EL (cell line): ENCODE measurements at places on chromosomes 5 and 9.
A peak's percentile ranks its signal among the peaks of the same experiment; 100 is the strongest.

DNA sequence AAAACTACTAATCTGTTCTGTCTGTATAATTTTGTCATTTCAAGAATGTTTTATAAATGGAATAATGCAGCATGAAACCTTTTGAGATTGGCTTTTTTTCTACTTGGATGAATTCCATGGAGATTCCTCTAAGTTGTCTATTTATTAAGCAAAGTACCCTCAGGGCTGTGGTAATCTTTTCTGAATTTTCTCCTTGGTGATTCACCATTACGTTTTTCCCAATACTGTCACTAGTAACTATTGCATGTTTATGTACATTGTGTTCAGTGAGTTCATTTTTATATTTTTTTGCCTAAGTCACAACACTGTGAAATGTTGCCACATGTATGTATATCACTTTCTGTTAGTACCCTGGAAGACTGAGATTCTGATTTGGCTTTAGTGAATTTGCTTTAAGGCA, 177.0 kb upstream of the GRIN3A start:
- DNase-seq: no peak

DNA sequence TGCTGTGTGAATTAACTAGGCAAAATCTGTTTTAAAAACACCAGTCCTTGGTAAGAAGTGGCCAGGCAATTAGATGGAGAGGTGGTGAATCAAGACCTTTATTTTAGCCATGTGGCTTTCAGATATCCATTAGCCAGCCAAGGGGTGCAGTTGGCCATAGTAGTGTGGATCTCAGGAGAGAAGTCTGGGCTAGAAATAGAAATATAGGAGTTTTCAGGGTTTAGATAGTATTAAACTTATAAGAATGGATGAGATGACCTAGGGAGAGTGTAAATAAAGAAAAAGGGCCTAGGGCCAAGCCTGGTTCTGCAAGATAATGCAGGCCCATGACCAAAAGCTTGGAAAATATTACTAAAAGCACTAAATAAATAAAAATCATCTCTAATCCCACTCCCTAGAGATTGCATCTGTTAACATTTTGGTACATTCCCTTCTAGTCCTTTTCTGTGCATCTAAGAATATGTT, 40.3 kb upstream of the KIF2A start:
- no peak for DNase-seq

GRCh38 chr5:83718195-83718825, 2.3 kb downstream of the HAPLN1 start:
- DNase-seq: peak; percentile 54

DNA sequence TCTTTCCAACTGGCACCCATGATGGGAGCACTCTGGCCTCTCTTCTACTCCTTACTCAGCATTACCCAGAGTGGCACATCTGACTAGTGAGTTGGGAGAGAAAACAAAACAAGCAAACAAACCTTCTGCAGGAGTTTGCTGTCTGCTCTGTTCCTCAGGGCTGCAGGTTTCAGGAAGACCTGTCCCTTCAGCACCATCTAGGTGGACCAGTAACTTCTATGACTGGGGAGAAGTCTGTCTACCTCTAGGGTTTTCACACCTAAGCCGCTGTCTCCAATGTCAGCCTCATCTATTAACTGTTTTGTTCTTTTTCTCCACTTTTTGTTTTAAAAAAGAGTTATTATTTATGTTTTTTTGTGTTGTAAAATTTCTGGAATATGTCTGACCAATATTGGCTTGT, 58.7 kb downstream of the RAB3C start:
- no peak for DNase-seq

- DNase-seq: no peak
These were observed 18.8 kb upstream of the FCN1 start for GRCh38 chr9:134936346-134937163.

- DNase-seq: no peak
These were observed 15.9 kb upstream of the PFDN1 start for GRCh38 chr5:140318792-140319191.

DNA sequence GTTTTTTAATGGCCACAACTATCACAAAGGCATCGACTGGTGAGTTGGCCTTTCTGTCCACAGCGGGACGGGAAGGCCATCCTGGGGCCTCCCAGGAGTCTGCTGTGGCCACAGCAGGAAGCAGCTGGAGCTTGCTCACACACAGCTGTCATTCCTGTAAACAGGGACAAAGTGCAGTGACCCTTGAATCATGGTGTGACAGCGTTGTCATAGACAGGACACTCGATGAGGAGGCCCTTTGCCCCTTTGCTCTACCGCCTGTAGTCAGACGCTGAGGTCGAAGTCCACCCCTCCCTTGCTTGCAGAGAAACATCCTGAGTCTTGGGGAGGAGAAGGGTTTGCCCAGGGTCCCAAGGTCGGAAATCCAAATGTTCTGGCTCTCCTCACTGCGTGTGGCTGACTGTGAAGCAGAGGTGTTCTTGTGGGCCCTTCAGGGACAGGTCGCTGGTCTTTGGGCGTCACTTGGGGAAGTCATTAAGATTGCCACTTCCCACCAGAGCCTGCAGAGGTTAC, 35.1 kb downstream of the NDST1 start:
- DNase-seq: no peak

GRCh38 chr5:83973925-83974815, 253.5 kb upstream of the HAPLN1 start:
- DNase-seq: peak; percentile 7

GRCh38 chr5:84292788-84293653, 91.7 kb downstream of the EDIL3 start:
- no peak for DNase-seq
